ENCODE measurements at places on chromosomes 4 and X.
A peak's percentile ranks its signal among the peaks of the same experiment; 100 is the strongest.

- H3K27ac ChIP-seq, result no peak overlapping the region
- no peak for DNase-seq
- no peaks in the 10 kb centered on the region for H3K27me3 ChIP-seq
- no peak overlapping the region for H3K4me3 ChIP-seq
Measured at GRCh38 chr4:14309431-14309830, 681.9 kb upstream of the BOD1L1 start.

DNA sequence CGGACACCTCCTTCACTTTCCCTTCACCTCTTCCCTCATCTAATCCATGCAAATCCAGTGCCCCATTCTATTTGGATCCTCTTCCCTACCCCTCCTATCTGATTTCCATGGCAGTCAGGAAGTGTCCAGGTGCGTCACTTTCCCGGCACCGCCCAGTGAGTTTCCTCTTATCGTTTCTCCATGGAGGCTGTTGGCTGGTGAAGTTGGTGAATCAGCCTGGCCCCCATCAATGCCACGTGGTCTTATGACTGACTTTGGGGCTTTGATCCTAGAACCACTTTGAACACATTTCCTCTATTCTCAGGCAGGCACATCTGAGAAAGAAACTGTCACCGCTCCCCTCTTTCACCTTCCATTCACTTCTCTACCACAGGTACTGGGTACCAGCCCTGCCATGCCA, 137.8 kb downstream of the CEP135 start:
- DNase-seq, result no peak
- no peak overlapping the region for H3K4me3 ChIP-seq
- peaks cover 2% of the 10 kb centered on the region for H3K27me3 ChIP-seq
- H3K4me1 ChIP-seq, result no peaks in the 10 kb centered on the region
- no peak overlapping the region for H3K27ac ChIP-seq

DNA sequence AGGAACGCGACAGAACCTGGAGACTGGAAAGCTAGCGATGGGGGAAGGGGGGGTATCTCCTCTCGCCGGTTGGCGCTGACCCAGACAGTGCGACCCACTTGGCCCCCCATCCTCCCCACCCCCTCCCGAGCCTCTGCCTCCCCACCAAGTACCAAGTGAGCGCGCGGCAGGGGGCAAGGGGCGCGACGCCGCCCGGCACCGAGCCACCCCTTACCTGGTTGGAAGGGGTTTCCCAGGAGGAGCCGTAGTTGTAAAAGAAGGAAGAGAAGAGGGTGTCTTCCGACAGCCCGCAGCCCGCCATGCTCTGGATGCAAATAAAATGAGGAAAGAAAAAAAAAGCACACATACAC, 112.2 kb downstream of the DHX15 start:
- H3K4me1 ChIP-seq, result peaks cover 47% of the 10 kb centered on the region
- H3K36me3 ChIP-seq, result peaks cover 19% of the 10 kb centered on the region
- peak overlapping the region; percentile 86 for H3K27ac ChIP-seq
- DNase-seq, result no peak

DNA sequence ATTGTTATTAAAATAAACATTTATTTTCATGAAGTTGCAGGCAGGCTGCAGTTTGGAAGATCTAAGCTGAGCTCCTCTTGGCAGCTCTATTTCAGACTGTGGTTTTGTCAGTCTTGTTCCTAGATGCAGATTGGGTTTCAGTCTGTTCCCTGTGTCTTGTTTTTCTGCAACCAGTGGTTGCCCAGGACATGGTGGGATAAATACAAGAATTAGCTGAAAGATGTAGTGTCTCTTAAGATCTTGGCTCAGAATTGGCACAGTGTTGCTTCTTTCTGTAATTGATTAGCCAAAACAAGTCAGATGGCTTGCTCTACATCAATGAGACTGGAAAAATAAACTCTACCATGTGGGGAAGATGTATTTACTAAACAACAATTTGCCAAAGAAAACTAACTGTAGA, 283.0 kb upstream of the BOD1L1 start:
- no peak overlapping the region for H3K4me3 ChIP-seq
- H3K27me3 ChIP-seq, result no peaks in the 10 kb centered on the region
- H3K4me1 ChIP-seq, result no peaks in the 10 kb centered on the region

DNA sequence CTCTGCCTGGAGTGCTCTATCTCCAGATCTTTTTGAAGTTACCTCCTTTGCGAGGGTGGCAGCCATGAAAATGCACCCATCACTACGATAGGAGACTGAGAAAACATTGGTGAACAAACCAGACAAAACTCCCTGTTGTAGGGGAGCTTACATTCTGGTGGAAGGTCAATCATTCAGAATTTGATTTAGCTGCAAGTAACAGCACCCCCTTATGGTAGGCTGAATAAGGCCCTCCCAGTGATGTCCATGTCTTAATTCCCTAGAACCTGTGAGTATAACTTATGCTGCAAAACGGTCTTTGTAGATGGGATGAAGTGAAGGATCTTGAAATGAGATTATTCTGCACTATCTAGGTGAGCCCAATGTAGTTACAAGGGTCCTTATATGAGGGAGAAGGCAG, 5.6 kb upstream of the TEC start:
- peaks cover 13% of the 10 kb centered on the region for H3K27me3 ChIP-seq
- H3K36me3 ChIP-seq, result peaks cover 2% of the 10 kb centered on the region
- H3K4me1 ChIP-seq, result peaks cover 3% of the 10 kb centered on the region
- no peak overlapping the region for H3K27ac ChIP-seq
- no peak overlapping the region for H3K4me3 ChIP-seq

- H3K27me3 ChIP-seq, result no peaks in the 10 kb centered on the region
- no peaks in the 10 kb centered on the region for H3K4me1 ChIP-seq
- H3K36me3 ChIP-seq, result no peaks in the 10 kb centered on the region
Measured at GRCh38 chr4:7608046-7608445, 173.3 kb upstream of the PSAPL1 start.

GRCh38 chr4:151029537-151029936, 14.5 kb upstream of the LRBA start:
- no peak for DNase-seq
- no peak overlapping the region for H3K4me3 ChIP-seq
- H3K4me1 ChIP-seq, result peaks cover 15% of the 10 kb centered on the region
- no peaks in the 10 kb centered on the region for H3K36me3 ChIP-seq

GRCh38 chrX:50054147-50054546, 131.8 kb downstream of the CLCN5 start:
- H3K4me1 ChIP-seq, result no peaks in the 10 kb centered on the region
- no peak overlapping the region for H3K27ac ChIP-seq
- no peaks in the 10 kb centered on the region for H3K27me3 ChIP-seq
- H3K36me3 ChIP-seq, result no peaks in the 10 kb centered on the region
- H3K4me3 ChIP-seq, result no peak overlapping the region

DNA sequence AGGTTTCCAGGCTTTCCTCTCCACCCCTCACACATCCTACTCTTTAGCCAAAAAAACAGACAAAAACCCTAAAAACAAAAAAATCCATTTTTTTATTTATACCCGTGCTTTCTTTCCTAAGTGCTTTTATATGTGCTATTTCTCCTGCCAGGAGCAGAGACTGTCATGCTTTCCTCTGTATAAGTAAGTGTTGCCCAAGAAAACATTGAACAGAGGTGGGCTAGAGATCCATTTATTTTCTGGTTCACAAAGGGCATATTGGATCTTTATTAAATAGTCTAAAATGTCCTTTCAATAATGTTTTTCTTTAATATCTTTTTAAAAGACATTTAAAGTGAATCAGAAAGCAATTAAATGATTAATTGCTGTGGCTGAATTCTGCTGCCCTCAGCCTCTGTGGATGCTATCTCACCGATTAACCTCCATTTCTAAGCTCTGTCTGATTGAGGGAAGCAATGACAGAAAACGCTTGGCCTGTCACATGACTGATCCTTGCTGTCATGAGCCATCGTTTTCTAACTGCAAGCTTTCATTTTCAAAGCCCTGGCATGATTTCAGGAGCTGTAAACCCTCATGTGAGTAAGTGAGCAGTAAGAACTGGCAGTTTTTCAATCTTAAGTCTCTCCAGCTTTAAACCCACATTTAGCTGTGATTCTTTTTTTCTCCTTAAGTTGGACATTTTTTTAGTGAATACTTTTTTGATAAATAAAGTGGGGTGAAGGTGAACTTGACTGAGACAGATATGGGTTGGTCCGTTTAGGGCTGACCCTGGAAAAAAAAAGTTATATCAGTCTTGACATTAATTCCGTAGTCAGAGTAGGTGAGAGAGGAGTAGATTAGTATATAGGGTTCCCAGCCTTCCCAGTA, 180.7 kb upstream of the PGRMC2 start:
- H3K4me3 ChIP-seq, result no peak overlapping the region
- no peaks in the 10 kb centered on the region for H3K36me3 ChIP-seq
- no peaks in the 10 kb centered on the region for H3K4me1 ChIP-seq
- DNase-seq, result no peak
- H3K27me3 ChIP-seq, result no peaks in the 10 kb centered on the region

GRCh38 chr4:108878806-108879205, 116.0 kb upstream of the ETNPPL start:
- no peaks in the 10 kb centered on the region for H3K4me1 ChIP-seq
- no peak overlapping the region for H3K4me3 ChIP-seq

DNA sequence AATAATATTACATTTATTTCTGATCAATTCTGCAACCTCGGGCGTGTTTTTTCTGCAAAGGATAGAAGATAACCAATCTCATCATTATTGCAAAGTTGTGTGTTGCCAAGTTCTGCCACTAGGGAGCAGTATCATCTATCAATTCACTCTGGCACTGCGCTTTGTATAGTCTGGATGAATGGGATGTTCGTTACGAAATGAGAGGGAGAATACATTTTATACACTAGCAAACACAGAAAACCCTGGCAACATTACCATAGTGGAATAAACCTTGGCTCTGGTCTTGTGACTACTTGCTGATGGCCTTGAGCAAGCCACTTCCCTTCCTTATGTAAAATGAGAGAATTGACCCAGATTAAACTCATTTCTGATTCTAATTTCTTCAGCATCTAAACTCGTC, 97.5 kb upstream of the ZNF518B start:
- H3K4me1 ChIP-seq, result no peaks in the 10 kb centered on the region
- no peaks in the 10 kb centered on the region for H3K36me3 ChIP-seq
- DNase-seq, result peak; percentile 15
- no peak overlapping the region for H3K27ac ChIP-seq
- H3K27me3 ChIP-seq, result peaks cover 51% of the 10 kb centered on the region
- no peak overlapping the region for H3K4me3 ChIP-seq

DNA sequence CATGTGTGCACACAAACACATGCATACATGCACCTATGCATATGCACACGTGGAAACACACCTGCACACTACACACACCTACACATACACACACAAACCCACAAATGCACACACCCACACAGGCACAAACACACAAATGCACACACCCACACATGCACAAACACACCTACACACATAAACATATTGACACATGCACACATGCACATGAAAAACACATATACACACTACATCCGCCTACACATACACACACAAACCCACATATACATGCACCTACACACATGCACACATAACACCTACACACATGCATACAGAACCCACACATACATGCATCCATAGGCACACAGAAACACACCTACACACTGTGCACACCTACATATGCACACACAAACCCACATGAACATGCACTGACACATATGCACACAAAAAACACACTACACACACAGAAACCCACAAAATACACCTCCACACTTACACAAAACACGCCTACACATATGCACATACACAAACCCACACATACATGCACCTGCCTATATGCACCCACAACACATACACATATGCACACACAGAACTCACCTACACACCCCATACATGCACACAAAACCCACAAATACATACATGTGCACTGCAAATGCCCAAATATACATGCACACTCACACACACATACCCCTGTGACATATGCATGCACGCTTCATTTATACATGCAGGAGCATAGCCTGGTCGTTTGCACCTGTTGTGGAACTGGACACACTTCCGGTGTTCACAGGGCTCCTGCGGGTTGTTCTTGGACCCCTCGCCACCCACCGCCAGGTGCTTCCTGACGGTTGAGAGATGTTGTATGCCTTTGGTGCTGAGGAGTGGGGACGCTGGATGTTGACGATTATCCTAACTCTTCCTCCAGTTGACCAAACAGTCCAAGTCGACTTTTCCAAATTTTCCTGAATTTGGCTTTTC, 22.1 kb downstream of the CD99 start:
- DNase-seq, result no peak
- peaks cover 44% of the 10 kb centered on the region for H3K4me1 ChIP-seq
- no peak overlapping the region for H3K4me3 ChIP-seq
- no peak overlapping the region for H3K27ac ChIP-seq
- peaks cover 41% of the 10 kb centered on the region for H3K36me3 ChIP-seq
- no peaks in the 10 kb centered on the region for H3K27me3 ChIP-seq

GRCh38 chr4:153466081-153466948, at the start of gene TMEM131L:
Gene TMEM131L, plus strand, starts transcription at chr4:153466360. Its CDS starts 38 bp downstream, at chr4:153466398.
- peak; percentile 40 for DNase-seq
- peak within 1 kb of the TSS; percentile 96 for H3K4me3 ChIP-seq
- peaks cover 13% of the 10 kb centered on the region for H3K36me3 ChIP-seq
- H3K4me1 ChIP-seq, result peaks cover 46% of the 10 kb centered on the region
- no peaks in the 10 kb centered on the region for H3K27me3 ChIP-seq

DNA sequence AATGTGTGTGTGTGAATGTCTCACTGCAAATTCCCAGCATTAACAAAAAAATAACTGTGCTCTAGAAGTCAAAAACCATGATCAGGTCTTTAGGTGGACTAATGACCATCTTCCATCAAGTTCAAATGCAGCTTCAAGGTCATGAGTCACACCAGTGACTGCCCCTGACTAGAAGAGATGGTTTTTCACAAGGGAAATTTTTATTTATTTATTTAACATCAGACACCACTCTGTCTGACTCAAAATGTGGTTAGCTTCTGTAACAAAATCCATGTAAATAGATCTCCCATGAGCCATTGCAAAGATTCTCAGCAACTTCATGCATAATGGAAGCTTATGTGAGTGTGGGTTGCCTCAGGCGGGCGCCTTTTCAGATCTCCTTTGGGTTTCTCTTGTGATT, 219.2 kb downstream of the KIT start:
- no peak overlapping the region for H3K4me3 ChIP-seq
- no peaks in the 10 kb centered on the region for H3K4me1 ChIP-seq
- no peak overlapping the region for H3K27ac ChIP-seq
- DNase-seq, result no peak
- no peaks in the 10 kb centered on the region for H3K36me3 ChIP-seq

DNA sequence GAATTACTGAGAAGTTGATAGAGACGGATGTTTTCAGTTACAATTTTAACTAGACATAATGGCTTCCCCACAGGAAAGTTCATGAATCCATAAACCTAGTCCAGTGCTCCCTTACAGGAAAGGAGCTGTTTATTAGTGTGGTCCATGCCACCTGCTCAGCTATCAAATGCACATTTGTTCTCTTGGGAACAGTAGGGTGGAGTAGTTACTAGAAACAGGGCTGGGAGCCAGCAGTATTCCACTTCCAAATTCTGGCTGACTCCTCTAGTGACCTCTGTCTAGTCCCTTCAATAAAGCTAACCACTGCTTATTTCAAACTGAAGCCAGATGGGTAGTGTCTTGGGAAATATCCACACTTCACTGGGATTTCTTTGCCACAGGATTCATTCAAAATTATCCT, 88.4 kb upstream of the TLL1 start:
- H3K36me3 ChIP-seq, result no peaks in the 10 kb centered on the region
- H3K4me3 ChIP-seq, result no peak overlapping the region
- no peaks in the 10 kb centered on the region for H3K27me3 ChIP-seq
- DNase-seq, result no peak
- no peak overlapping the region for H3K27ac ChIP-seq

- H3K4me1 ChIP-seq, result no peaks in the 10 kb centered on the region
- no peak overlapping the region for H3K27ac ChIP-seq
- H3K36me3 ChIP-seq, result no peaks in the 10 kb centered on the region
- H3K4me3 ChIP-seq, result no peak overlapping the region
- no peak for DNase-seq
- H3K27me3 ChIP-seq, result peaks cover 10% of the 10 kb centered on the region
Measured at GRCh38 chr4:5921101-5921980, 28.5 kb upstream of the CRMP1 start.
